ENCODE measurements at places on chromosomes 2 and 18.

- no peak for DNase-seq
Measured at GRCh38 chr2:78780256-78780655, 245.2 kb upstream of the REG3G start.

DNA sequence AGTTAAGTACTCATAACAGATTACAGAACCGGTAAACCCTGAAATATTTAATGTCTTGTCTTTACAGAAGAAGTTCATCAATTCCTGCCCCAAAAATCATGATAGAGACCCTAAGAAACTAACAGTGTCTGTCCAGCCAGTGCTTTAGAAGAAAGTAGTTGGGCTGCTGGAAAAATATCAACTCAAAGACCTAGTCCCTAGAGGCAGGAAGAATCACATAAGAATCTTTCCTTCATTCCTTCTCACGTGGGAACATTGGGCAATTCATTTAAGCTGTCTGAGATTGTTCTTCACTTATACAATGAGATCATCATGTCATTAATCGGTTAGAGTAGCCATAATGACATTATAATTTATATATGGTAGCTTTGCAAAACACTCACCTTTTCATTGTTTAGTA is 156.4 kb downstream of the CCBE1 start:
- no peak for DNase-seq

DNA sequence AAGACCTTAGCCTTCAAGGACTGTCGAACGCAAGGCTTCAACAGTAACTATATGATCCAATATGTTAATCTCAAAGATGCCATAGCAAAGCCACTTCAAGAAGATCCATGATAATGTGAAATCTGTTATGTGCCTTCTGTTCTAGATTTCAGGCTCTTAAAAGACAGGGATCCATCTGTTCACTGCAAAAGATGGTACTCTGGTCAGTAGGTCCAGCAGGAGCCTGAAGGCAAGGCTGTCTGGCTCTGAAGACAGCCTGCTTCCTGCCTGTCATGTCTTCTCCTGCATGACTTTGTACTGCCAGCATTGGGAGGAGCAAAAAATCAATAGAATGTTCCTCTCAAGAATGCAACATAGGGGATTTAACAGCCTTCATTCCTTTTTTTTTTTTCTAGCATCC is 270.8 kb upstream of the PARD3B start:
- DNase-seq: no peak

GRCh38 chr2:68283419-68283812 is 31.1 kb upstream of the PPP3R1 start:
- no peak for DNase-seq

All from RPMI8226 (cell line).